ENCODE measurements at places on chromosomes 2 and 18. TPM values are rescaled to one million over a fixed set of nuclear protein-coding genes. Genes with fewer than 3 reads are reported as not detected.

The MOGAT1 gene
- total RNA-seq = not detected

The RGPD8 gene
- 12.6 TPM for total RNA-seq

The IL1RL2 gene
- 0.20 TPM for total RNA-seq

The MFSD2B gene
- total RNA-seq = 0.35 TPM

The DYNC2LI1 gene
- 11.2 TPM for total RNA-seq

The RGPD4 gene
- not detected for total RNA-seq

The SP110 gene
- total RNA-seq = 5.4 TPM

The KYNU gene
- 0.07 TPM for total RNA-seq

The HOXD9 gene
- total RNA-seq = not detected

The C2orf80 gene
- total RNA-seq = not detected

The SULT1C4 gene
- 7.0 TPM for total RNA-seq

The YPEL5 gene
- 75.6 TPM for total RNA-seq

The ADRA2B gene
- total RNA-seq = not detected

The C2orf78 gene
- not detected for total RNA-seq

The CHRND gene
- not detected for total RNA-seq

The ICOS gene
- total RNA-seq = not detected

The ARHGAP25 gene
- total RNA-seq = 1.7 TPM

The RAB27B gene
- total RNA-seq = 0.13 TPM

The DUSP2 gene
- 0.53 TPM for total RNA-seq

The ZNF236 gene
- 5.5 TPM for total RNA-seq

The RFX8 gene
- total RNA-seq = 1.3 TPM

The COLEC11 gene
- total RNA-seq = 0.35 TPM

The GALR1 gene
- total RNA-seq = not detected

The FBXO41 gene
- total RNA-seq = 0.56 TPM

The RNMT gene
- total RNA-seq = 15.5 TPM

The INPP5D gene
- total RNA-seq = 27.2 TPM

The PLA2R1 gene
- total RNA-seq = 25.2 TPM

The MC2R gene
- not detected for total RNA-seq

The CRYGD gene
- not detected for total RNA-seq

The ABCG8 gene
- not detected for total RNA-seq

The DSG1 gene
- total RNA-seq = not detected

The WBP1 gene
- total RNA-seq = 26.7 TPM

The RAB11FIP5 gene
- 47.2 TPM for total RNA-seq

The MYCN gene
- total RNA-seq = 3.1 TPM

The MPPE1 gene
- 14.8 TPM for total RNA-seq

The INHBB gene
- 0.25 TPM for total RNA-seq

The RESP18 gene
- not detected for total RNA-seq

The RAD51AP2 gene
- total RNA-seq = not detected

The SLC38A11 gene
- total RNA-seq = not detected

The CTNNA2 gene
- total RNA-seq = not detected

The HS1BP3 gene
- total RNA-seq = 25.1 TPM

The DGUOK gene
- 39.6 TPM for total RNA-seq

The VRK2 gene
- 34.9 TPM for total RNA-seq

The DLGAP1 gene
- 0.04 TPM for total RNA-seq

The ASAP2 gene
- total RNA-seq = 44.0 TPM

The MGAT4A gene
- total RNA-seq = 65.4 TPM

The KIAA2012 gene
- not detected for total RNA-seq

The VWA3B gene
- not detected for total RNA-seq

The ERMN gene
- not detected for total RNA-seq

The TGFA gene
- total RNA-seq = 0.26 TPM

The RMND5A gene
- 61.4 TPM for total RNA-seq

The RAX gene
- not detected for total RNA-seq

The SALL3 gene
- 1.1 TPM for total RNA-seq

The CHST9 gene
- total RNA-seq = not detected

The C2orf15 gene
- 0.28 TPM for total RNA-seq

The CLEC4F gene
- not detected for total RNA-seq

The DSG2 gene
- total RNA-seq = under 0.01 TPM

The FAM228A gene
- 0.14 TPM for total RNA-seq

The FBLN7 gene
- total RNA-seq = 2.0 TPM

Data from pulmonary artery endothelial cell (primary cell).